Posterior vena cava (tissue), 2 donors: ENCODE measurements at places on chromosomes 4 and X. TPM values are rescaled to one million over a fixed set of nuclear protein-coding genes. Genes with fewer than 3 reads are reported as not detected.

GRCh38 chr4:106830879-106831278 is 205.2 kb downstream of the DKK2 start:
- no peak for DNase-seq

- no peak for DNase-seq
Measured at GRCh38 chr4:20044502-20044911, 207.2 kb upstream of the SLIT2 start.

The FAM114A1 gene
- total RNA-seq: 90.2 TPM

- DNase-seq: no peak
Measured at GRCh38 chr4:98657531-98658286, 702 bp downstream of the TSPAN5 start.

The NWD2 gene
- 0.05 TPM for total RNA-seq

- no peak for DNase-seq
Measured at GRCh38 chr4:12399781-12400180, 971.1 kb upstream of the HS3ST1 start.

- peak; percentile 95 for DNase-seq
Measured at GRCh38 chrX:989959-990510, 222.4 kb downstream of the CRLF2 start.

The GSX2 gene
- total RNA-seq: not detected
